EL (cell line): ENCODE measurements at places on chromosomes 7 and 10.

DNA sequence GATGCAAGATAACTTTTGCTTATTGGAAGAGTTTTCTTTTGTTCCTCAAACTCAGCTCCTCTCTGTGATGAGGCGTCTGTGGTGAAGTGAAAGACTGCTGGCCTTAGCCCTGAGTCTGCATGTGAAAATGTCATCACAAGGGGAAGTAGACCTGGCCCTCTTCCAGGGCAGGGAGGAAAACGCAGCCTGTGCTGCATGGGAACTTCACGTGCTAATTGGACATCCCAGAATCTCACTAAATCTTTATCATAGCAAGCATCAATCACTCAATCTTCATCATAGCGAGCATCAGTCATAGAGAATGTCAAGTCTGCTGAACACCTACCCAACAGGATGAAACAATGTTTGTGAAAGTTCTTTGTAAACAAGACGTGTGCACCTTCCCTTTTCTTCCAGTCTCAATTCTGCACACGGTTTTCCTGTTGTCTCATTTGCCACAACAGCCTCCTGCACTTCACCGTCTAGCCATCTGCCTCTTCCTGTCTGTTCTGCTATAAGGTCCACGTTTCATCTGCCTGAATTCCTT is 314.6 kb downstream of the FRMD4A start:
- DNase-seq = peak; percentile 6

DNA sequence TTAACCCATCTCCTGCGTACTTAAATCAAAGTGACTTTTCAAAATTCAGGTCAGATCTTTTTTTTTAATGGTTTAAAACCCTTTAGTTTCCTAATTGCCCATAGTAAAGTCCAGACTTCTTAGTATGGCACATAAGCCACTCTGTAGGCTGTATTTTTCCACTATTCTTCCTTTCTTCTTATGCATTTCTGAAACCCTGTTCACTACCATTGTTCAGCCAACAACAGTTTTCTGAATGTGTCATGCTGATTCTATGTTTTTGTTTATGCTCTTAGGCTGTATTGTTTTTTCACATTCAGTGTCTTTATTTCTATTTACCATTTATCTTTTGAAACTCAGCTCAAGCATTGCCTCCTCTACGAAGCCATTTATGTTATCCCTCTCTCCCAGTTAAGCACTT is 26.7 kb downstream of the CCSER2 start:
- no peak for DNase-seq

DNA sequence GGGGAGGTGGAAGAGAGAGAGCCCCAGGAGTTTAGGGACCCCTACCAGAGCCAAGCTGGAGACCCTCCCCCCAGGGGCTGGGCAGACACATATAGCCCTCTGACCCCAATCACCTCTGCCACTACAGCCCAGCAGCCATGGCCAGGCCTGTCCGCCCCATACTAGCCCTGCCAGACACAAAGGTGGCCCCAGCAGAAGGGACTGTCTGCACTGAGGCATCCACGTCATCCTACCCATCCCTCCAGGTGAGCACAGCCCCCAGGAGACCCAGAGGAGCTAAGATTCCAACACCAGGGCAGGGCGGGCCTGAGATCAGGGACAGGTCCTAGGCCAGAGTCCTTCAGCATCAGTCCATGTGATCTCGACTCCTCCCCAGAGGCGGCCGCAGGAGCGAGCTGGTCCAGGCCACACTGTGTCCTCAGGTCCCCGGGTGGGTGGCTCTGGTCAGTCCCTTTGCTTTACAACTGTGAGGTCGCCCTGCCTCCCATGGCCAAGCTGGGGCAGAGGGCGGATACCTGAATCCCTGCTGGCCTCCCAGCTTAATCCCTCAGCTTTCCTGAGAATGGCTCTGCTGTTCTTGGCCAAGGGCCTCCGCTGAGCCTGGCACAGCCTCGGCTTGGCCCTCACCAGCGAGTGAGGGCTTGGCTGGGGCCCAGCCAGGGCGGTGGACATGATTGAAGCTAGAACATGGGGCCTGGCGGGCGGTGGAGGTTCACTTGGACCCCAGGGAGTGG is 14.3 kb upstream of the ELN start:
- DNase-seq = no peak

GRCh38 chr7:41010967-41011366 is 691.9 kb downstream of the INHBA start:
- DNase-seq = peak; percentile 25

DNA sequence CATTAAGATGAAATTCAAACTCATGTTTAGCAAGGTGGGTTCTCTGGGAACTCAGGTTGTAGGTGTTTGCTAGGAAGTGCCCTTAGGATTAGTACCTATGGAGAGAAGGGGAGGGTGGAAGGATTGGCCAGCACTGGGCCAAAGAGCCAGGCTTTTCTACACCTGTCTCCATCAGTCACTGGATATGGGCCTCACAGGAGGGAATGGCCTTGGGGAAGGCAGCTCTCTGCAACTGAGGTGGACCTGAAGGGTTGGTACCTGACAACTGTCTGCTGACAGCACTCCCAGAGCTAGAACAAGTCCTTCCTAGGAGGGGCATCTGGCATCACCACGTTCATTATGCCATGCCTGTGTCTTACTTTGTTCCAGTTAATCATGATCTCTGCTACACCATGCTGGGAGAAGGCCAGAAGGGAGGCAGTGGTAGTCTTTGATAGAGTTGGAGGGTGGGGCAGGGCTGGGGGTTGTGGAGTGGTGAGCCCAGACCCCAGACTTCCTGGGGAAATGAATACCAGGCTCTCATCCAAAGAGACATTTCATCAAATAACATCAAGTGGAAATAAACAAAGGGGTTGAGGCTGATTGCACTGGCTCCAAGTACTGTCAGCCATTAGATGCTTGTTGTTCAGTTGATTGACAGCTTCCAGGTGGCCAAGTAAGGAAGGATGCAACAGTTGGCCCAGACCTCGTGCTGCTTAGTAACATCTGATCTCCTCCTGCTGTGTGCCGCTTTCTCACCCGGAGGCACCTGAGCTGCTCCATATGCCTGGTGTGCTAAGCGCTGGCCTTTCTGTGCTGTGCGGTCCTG is 70.6 kb upstream of the PIK3CG start:
- no peak for DNase-seq

- DNase-seq = no peak
Measured at GRCh38 chr10:16752099-16752498, 65.1 kb downstream of the RSU1 start.
